Right renal pelvis (tissue), 4 donors: ENCODE measurements at places on chromosomes 5 and 9. TPM values are rescaled to one million over a fixed set of nuclear protein-coding genes. Genes with fewer than 3 reads are reported as not detected.
A peak's percentile ranks its signal among the peaks of the same experiment; 100 is the strongest.

Gene PLPPR1
- 20.5 TPM for polyA plus RNA-seq

DNA sequence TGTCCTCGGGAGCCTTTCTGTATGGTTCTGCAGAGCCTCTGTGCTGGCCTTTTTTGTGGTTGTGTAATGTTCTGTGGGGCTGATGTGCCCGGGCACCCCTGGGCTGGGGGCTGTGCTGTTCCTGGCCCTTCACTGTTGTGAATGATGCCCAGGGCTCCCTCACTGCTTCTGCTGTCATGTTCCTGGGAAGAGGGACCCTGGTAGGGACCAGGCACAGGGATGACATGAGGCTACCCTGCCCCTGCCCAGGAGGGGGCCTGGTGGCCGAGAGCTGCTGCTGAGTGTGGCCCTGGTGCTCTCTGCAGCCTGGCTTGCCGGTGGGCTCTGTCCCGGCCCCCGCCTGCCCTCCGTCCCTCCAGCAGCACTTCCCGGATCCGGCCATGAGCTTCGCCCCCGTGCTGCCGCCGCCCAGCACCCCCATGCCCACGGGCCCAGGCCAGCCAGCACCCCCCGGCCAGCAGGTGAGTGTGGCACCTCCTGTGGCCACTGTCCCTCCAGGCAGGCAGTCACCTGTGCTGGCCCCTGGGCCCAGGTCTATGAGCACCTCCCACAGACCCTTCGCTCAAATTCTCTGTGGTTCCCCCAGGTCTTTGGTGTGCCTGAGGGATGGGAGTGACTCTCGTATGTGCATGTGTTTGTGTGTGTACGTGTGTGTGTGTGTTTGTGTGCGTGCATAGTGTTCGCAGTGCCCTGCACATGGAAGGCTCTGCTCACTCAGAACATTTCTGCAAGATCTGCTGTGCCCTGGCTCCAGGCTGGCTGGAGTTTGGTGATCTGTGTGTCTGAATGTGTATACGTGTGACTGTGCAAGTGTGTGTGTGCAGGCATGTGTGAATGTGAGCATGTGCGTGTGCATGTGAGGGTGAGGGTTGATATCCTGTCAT lies 72.3 kb downstream of the WNK2 start:
- no peak for DNase-seq

GRCh38 chr5:177357146-177357458 lies 622 bp upstream of the RGS14 start:
- DNase-seq, result no peak

Gene MAP1B
- polyA plus RNA-seq, result 23.3 TPM

Gene OR13D1
- polyA plus RNA-seq, result not detected

Gene TMEM232
- 5.8 TPM for polyA plus RNA-seq

Gene SEPTIN8
- polyA plus RNA-seq, result 83.3 TPM

DNA sequence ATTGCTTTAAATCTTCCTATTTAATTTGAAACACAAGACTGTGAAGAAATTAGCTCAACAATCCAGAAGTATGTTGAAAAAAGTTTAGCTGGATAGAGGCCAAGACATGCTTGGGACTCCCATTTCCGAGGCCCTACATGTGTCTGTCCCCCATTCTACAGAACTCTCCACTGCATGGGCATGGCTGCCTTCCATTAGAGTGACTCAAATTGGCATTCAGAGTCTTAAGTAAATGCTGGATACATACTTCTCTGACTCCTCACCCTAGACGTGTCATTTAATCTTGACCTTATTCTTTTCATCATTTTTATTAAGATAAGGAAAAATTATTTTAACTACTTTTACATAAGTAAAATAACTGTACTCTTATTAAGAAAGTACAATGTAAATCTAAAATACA lies 530.4 kb upstream of the CDH9 start:
- DNase-seq, result no peak

GRCh38 chr5:158658446-158659230 lies 441.1 kb downstream of the EBF1 start:
- no peak for DNase-seq

DNA sequence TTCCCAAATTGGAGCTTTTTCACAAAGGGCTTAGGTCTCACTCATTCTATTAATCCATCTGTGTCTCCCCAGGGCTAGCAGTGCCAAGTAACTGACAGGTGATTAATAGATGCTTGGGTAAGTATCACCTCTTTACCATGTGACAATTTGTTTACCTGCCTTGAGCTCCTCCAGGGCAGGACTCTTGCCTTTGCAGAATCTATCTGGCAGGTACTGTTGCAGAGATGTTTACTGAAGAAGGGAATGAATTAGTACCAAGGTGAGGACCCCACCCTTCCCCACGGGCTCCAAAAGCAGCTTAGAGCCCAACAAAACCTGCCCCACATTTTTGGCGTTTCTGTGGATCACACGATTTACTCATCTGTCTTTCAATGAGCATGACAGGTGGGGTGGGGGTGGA lies 698 bp upstream of the TGFBI start:
- no peak for DNase-seq

DNA sequence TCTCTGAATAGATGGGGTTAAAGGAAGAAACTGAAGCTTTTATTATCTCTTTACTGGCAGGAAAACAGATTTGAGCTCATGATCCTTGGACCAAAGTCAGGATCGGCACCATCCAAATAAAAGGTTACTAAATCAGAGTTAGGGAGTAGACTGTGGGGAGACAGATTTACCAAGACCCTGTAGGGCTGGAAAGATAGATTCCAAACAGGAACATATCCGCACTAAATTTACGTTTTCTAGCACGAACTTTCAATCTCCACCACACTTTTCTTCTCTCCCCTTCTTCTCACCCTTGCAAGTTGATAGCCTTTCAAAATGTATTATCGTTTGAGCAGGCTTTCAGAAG lies 120.0 kb upstream of the HMHB1 start:
- DNase-seq, result no peak

DNA sequence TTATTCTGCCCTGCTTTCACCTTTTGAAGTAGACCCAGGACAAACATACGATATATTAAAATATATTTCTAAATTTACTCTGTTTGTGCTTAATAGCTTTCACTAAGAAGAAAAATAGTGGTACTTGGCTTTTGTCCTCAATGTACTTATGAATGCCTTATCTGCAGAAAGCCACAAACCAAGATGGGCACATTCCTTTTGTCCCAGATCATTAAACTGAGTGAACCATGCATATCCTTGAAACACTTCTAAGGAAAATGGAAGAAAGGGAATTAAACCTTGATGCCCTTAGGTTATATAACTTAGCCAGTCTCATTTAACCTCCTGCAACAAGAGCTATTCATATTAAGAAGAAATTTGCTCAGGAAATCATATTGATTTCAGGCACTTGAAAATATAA lies 553.8 kb upstream of the CDH9 start:
- DNase-seq, result peak; percentile 3

Gene FOXD4L5
- polyA plus RNA-seq, result 0.07 TPM

Gene OR1L8
- 0.17 TPM for polyA plus RNA-seq

- no peak for DNase-seq
Measured at GRCh38 chr5:67490543-67491321, 294.1 kb upstream of the CD180 start.

- no peak for DNase-seq
Measured at GRCh38 chr5:36152324-36153297, 700 bp downstream of the SKP2 start.

DNA sequence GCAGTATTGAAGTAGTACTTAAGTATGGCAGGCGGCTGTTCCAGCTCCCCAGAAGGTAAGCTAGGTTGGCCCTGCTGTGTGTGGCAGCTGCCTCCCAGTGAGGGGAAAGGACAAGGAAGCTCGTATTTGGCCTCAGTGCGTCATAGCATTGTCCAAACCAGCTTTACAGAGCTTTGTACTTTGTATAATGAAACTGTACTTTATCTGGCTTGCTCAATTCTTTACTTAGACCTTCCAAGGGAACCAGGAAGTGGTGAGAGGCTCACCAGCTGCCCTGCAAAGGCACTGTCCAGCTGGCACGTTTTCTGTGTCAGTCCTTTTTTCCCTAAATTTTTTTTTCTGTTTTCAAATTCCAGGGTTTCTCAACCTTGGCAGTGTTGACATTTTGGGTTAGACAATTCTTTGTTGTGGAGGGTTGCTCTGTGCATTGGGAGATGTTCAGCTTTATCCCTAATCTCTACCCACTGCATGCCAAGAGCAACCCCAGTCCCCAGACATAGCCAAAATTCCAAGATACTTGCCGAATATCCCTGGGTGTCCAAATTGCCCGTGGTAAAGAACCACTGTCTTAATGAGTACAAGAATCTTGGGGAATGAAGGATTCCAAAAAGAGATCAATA lies 474.5 kb downstream of the LRRC70 start:
- no peak for DNase-seq

- no peak for DNase-seq
Measured at GRCh38 chr5:133406208-133406976, 205.9 kb downstream of the FSTL4 start.

GRCh38 chr5:88882276-88883038 lies 527 bp downstream of the MEF2C start:
- DNase-seq, result peak; percentile 15

- no peak for DNase-seq
Measured at GRCh38 chr9:6229619-6230018, 14.0 kb downstream of the IL33 start.

DNA sequence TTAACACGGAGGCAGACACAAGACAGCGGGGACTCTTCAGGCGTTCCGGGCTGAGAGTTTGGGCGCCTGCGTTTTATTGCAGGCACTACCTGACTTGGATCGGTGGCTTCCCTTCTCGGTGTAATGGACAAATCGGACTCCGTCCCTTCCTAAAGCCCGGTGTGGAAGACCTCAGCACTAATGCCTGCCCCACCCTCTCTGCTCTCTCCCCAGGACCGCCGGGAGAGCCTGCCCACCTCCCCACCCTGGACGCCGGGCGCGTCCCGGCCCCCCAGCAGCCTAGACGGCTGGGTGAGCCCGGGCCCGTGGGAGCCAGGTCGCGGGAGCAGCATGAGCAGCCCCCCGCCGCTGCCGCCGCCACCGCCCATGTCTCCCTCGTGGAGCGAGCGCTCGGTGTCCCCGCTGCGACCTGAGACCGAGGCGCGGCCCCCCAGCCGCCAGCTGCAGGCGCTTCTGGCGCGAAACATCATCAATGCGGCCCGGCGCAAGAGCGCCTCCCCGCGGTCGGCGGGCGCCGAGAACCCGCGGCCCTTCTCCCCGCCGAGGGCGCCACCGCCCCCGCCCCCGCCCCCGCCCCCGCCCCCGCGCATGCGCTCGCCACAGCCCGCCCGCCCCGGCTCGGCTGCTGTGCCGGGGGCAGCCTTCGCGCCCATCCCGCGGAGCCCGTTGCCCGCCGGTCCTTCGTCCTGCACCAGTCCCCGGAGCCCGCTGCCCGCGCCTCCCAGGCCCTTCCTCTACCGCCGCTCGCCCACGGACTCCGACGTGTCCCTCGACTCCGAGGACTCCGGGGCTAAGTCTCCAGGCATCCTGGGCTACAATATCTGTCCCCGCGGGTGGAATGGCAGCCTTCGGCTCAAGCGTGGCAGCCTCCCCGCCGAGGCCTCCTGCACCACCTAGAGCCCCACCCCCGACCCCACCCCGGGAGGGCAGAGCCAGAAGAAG lies 4.6 kb upstream of the MYOZ3 start:
- DNase-seq, result peak; percentile 76

DNA sequence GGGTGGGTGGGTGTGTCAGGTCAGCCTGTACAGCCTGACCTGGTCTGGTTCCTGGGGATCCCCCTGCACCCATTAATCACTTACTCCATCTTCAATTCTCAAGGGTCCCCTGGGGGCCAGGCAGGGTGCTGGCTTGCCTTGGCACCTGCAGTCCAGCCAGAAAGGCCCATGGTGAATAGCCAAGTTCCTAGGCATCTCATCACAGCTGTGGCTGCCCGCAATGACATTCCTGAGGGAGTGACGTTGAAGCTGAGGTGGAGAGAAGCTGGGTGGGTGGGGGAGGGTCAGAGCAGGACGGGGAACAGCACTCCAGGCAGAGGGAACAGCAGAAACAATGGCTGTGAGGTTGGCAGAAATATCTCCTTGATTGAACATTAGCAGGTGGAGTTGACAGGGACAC lies 10.6 kb downstream of the HMCN2 start:
- no peak for DNase-seq

Gene ROR2
- polyA plus RNA-seq, result 19.1 TPM

DNA sequence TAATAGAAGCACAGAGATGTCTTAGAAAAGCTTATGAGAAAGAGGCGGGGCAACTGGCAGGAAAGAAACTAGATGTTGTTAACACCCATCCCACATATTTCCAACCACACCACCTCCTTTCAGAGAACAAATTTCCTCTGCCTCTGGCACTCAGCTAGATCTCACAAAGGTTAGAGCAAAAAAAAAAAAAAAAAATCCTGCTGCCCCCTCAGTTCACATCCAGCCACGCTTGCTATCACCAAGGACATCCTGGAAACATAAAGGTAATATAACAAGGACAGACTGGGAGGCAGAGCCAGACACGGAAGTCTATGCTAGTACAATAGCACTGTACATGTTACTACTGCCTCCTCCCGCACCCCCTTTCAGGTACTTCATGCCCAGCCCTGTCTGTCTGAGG lies 238.0 kb upstream of the PTGER4 start:
- no peak for DNase-seq

- no peak for DNase-seq
Measured at GRCh38 chr9:75083188-75083970, 4.6 kb downstream of the NMRK1 start.

GRCh38 chr5:125065741-125066140 lies 319.3 kb upstream of the ZNF608 start:
- no peak for DNase-seq

GRCh38 chr9:2876320-2876719 lies 32.4 kb upstream of the PUM3 start:
- no peak for DNase-seq

GRCh38 chr9:111959468-111960359 lies 63.1 kb downstream of the UGCG start:
- DNase-seq, result no peak

GRCh38 chr5:26024774-26025173 lies 1013.6 kb downstream of the CDH9 start:
- no peak for DNase-seq

- no peak for DNase-seq
Measured at GRCh38 chr9:132877458-132877823, 643 bp downstream of the AK8 start.

Gene NREP
- 984 TPM for polyA plus RNA-seq

DNA sequence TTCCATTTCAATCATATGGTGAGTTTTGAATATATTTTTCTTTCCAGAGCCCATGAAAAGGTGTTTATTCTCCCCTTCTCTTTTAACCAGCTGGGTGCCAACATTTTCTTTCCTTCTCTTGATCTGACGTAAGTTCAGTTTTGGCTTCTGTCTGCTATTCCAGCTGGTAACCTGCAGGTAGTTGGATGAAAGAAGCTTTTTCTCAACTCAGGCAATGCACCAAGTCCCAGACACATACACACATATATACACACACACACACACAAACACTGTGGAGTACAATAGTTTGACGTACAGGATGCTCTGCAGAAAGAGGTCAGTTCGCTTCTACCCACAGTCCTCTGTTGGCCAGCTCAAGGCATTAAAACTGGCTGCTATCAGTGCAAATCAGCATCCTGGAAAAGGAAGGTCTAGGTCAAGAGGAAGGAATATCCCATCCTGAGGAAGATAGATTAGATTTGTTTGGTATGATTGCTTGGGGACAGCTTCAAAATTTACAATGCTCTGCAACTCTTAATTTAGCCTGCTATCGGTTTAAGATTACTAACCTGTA lies 214.3 kb upstream of the SEMA6A start:
- DNase-seq, result no peak

- DNase-seq, result peak; percentile 19
Measured at GRCh38 chr5:31382051-31382878, 149.6 kb downstream of the DROSHA start.

Gene GAS1
- 56.7 TPM for polyA plus RNA-seq
